ENCODE measurements at places on chromosomes 13 and 19.

DNA sequence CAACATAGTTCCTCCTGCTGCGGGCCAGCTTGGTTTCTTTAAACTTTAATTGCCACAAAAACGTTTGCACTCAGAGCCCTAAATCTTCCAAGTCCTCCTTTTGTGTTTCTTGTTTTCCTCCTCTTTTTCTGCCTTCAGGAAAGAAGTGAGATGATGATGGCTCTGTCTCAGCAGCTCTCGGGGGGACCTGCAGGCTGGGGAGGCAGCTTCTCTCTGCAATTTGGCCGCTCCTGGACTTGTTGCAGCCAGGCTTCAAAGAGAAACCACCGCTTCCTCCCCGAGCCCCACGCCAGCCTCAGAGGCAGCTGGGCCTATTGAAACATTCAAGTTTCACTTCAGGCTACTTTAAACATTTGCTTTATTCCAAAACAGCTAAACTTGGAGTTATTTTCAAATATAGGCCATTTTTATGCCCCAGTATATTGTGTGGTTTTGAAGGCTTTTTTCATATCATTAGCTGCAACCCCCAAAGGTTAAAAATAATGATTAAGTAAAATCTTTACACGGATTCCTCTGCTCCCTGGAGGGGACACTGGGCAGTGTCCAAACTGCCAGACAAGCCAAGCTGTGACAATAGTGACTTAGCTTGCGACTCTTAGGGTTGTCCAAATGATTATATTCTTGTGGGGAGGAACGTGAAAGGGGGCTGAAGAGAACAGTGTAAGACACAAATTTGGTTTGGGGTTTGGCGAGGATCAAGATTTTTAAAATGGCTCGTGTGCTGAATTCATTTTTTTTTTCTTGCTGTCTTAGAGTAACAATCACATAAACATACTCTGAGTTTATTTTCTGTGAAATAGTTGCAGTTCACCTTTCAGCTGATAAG, 330.8 kb downstream of the DLEU7 start:
- peak; percentile 24 for DNase-seq

DNA sequence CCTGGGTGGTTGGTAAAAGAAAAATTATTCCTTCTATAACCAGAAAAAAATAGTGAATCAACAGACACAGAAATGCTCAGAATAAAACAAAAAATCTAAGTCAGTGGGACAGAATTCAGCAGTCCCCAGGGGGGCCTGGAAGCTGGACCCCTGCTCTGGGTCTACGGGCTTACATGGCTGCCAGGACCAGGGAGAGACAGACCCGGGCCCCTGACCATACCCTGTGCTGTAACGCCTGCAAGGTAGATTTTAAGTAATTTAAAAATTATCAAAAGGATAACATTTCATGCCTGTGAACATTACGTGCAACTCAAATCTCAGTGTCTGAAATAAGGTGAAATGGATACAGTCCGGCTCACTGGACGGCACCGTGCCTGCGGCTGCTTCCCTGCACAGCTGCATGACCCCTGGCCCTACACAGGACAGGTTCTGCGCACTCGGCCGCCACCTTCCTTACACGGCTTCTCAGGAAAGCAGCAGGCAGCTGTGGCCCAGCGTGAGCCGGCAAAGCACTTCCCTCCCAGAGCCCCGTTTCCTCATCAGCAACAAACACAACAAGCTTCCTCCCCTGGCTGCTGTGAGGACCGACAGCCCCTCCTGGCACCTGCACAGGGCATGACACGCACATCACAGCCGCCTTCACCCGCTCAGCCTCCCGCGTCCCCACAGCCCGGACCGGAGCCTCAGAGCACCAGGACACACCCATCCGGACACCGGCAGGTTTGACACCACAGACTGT, 22.2 kb downstream of the RASA3 start:
- no peak for DNase-seq

DNA sequence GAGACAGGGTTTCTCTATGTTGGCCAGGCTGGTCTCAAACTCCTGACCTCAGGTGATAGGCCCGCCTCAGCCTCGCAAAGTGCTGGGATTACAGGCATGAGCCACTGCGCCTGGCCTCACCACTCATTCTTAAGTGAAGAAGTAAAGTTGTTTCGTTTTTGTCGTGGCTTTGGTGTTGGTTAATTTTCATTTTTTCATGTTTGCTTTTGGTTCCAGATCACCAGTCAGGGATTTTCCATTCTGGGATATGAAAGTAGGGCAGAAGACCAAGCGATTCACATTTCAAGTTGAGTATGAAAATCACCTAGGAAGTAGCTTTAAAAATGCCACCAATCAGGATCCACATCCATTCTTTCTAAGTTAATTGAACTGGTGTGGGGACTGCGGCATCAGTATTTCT, 289.9 kb downstream of the DIAPH3 start:
- DNase-seq = no peak

- DNase-seq = no peak
These were observed 1397.4 kb upstream of the SPRY2 start for GRCh38 chr13:81738364-81738763.

DNA sequence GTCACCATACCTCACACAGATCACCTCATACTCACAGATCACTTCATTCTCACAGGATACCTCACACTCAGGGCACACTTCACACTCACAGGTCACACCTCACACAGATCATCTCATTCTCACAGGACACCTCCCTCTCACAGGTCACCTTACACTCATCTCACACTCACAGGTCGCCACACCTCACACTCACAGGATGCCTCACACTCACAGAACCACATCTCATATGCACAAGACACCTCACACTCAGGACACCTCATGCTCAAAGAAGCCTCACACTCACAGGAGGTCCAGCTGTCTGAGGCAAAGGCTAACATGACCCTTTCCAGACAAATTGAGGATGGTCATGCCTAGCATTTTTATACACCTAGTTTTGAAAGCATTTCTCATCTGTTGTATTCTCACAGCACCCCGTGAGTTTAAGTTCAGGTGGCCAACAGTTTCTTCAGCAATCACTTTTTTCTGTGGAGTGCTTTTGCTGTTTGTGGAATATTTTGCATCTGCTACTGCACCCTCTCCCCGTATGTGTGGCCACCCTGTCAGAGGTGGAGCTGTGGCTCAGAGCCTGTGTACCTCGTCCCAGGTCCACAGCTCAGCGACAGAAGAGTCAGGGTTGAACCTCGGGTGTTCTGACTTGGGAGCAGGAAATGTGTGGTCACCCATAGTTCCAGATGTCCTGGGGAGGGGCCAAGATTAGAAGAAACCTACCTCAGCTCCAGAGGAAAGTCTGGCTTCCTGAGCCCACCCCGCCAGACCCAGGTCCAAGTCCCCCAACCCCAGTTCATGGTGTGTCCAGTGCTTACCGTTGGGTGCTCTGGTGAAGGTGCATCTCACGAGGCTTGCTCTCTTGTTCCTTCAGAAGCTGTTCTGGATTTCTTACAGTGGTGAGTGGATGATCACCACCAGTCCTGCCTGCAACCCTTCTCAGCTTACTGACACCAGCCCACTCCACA, 7.6 kb downstream of the F7 start:
- no peak for DNase-seq

DNA sequence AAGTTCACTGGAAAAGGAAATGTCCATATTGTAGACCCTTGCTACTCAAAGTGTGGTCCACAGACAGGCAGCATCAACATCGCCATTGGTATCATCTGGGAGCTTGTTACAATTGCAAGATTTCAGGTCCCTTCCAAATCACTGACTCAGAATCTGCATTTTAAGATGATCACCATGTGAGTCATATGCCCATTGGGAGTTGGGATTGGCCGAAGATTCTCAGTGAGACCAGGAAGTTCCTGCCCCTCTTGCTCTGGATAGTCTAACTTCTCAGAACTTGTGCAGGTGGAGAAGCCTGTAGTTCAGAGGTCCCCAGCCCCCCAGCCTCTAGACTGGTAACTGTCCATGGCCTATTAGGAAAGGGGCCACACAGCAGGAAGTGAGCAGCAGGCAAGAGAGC, 48.9 kb upstream of the URAD start:
- peak; percentile 15 for DNase-seq

DNA sequence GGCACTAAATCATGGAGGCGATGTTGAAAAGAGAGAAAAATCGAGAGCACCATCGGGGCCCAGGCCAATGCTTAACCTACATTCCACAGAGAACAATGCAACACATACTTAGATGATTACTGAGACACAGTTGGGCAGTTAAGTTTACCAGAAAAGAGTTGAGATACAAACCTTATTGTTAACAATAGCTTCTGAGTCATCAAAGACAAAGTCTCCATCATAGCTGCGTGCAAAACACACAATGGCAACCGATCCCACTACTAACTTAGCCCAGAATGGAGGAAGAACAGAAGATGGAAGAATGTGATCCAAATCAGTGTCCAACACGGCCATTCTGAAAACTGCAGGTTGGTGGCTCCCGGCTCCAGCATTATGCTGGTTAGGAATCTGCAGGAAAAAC, 6.2 kb downstream of the TMTC4 start:
- no peak for DNase-seq

DNA sequence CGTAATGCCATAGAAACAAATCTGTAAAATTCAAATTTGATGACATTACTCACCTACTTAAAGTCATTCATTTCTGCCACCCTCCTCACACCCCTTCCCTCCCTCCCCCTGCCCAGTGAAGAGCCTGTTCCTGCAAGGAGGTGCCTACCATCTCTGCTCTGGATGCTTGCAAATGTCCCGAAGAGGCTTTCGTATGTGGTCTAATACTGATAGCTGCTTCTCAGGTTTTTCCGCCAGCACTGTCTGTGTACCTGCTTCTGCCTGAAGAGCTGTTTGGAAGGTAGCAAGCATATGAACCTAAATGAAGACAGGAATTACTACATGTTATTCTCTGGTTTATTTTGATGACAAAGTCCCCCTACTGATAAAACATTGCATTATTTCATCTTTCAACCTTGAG, 57.1 kb downstream of the GPALPP1 start:
- DNase-seq = no peak

DNA sequence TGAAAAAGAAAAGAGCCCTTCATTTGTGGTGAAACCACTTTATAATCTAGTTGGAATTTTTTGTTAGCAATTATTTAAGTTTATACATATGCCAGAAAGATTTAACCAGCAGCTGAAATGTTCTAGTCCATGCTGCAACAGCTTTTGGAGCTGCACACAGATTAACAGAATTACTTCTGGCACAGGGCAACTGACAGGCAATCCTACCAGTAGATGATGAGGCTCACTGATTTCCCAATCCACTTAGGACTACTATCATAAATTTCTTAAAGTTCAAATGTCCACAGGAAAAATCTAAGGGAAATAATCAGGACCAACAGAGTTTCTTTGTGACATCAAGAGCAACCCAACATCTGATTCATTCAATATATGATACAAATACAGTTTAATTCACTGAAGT, 78.8 kb downstream of the CRYL1 start:
- DNase-seq = no peak

DNA sequence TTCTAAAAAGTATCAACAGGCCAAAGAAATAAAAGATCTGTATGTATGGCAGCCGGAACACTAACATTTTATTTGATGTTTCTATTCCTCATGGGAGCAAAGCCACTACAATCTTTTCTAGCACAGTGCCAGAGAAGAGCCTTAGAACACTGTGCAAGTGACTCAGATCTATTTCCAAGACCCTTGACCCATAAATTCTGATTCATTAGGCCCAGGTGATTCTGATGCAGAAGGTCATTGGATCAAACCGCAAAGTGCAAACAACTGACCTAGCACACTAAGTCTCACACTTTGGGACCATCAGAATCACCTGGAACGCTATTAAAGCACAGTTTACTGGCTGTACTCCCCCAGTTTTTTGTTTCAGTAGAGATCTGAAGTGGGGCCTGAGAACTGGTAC, 87.6 kb downstream of the MYCBP2 start:
- no peak for DNase-seq

DNA sequence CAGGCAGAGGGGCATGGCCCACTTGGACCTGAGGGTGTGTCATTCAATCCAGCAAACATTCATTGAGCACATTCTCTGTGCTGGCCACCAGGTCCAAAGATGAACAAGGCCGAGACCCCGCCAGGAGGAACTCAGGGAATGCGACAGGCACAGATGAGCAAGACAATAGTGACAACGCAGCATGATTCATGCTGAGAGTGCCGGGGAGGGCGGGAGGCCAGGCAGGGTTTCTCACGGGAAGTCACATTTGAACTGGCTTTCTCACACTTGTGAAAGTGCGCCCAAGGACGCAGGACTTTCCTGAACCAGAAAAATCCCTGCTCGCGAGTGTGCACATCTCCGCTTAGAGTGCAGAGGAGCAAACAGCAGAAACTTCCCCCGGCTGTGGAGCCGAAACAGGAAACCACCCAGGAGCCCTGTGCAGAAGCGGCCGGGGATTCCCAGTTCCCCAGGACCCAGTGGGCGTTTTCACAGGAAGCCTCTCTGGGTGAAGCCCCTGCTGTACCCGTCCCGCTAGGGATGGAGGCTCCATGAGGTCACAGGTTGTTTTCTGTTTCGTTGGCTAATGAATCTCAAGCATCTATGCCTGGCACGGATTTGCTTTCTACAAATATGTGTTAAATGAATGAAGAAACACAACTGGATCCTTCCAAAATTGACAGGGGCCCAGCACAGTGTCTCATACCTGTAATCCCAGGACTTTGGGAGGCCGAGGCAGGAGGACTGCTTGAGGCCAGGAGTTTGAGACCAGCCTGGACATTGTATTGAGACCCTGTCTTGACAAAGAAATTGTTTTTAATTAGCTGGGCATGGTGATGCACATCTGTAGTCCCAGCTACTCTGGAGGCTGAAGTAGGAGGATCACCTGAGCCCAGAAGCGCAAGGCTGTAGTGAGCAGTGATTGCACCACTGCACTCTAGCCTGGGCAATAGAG, 68.4 kb upstream of the TM9SF2 start:
- DNase-seq = peak; percentile 80

- DNase-seq = no peak
These were observed 49.3 kb downstream of the UFM1 start for GRCh38 chr13:38398711-38399493.

GRCh38 chr19:11137542-11138384, 17.8 kb downstream of the SPC24 start:
- DNase-seq = peak; percentile 84

DNA sequence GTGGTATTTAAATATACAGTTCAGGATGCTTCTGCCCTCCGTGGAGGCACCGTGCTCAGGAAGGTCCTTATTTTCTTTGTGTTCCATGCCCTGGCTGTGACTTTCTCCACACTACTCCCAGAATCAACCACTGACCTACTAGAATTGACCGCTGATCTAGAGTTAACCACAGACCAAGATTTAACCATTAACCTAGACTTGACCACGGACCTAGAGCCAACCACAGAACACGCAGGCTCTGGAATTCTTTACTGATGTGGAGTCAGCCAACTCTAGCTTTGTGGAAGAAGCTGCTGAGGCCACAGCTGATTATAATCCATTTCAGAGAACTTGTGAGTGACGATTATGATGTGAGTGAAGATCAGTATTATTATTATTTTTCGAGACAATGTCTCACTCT, 18.0 kb downstream of the GTF2F2 start:
- DNase-seq = no peak

GRCh38 chr19:49637821-49638738, 1.9 kb downstream of the RRAS start:
- DNase-seq = peak; percentile 90

- peak; percentile 84 for DNase-seq
These were observed 8.6 kb upstream of the NUP62 start for GRCh38 chr19:49937750-49938381.

- no peak for DNase-seq
These were observed 372.1 kb downstream of the LIG4 start for GRCh38 chr13:107843281-107843680.
